Right atrium auricular region (tissue), 2 donors: ENCODE measurements at places on chromosomes 6 and 20. TPM values are rescaled to one million over a fixed set of nuclear protein-coding genes. Genes with fewer than 3 reads are reported as not detected.
A peak's percentile ranks its signal among the peaks of the same experiment; 100 is the strongest.

Gene NMBR
- total RNA-seq = not detected

Gene HMGCLL1
- 0.94 TPM for total RNA-seq

Gene CRISP3
- total RNA-seq = not detected

DNA sequence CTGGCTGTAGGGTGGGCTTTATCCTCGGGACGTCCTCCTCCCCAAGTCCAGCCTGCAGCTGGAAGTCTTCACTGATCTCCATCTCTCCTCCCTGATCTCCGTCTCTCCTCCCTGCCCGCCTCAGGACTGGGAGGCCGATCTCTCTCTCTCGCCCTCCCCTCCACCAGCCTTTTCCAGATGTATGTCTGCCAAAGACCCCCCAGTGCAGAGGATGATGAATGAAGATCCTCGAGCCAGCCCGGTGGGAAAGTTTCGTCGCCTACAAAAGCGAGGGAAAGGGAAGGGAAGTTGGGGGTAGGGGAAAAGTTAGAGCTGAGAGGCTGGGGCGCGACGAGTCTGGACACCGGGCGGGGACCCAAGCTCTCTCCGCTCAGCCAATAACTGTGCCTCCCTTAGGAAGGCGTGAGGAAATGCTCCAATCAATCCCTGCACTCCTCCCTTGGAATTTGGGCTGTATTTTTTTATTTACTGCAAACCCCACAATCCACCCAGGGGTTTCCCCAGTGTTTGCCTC, 595 bp upstream of the SRF start:
- peak; percentile 89 for DNase-seq

GRCh38 chr6:30494291-30494861, 5.1 kb downstream of the HLA-E start:
- DNase-seq = no peak

DNA sequence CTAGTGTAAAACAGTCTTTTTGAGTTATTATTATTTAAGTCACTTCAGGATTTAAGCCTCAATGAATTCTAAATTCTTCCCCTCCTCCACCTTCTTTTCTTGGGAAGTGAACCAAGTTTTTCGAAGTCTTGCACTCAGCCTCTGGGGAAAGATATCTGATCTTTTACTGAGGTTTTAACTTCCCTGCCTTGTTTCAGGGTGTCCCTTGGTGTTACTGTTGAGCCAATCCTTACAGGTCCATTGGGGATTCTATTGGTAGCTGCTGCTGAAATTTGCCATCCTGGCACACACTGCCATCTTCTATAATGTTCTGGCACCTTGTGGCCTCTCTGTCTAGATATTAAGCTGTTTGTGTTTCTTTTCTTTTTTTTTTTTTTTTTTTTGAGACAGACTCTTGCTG, 31.7 kb downstream of the BEND6 start:
- DNase-seq = no peak

GRCh38 chr6:51559059-51559458, 528.4 kb downstream of the PKHD1 start:
- no peak for DNase-seq

- no peak for DNase-seq
Observed at GRCh38 chr20:6178537-6178936, 55.7 kb upstream of the FERMT1 start.

DNA sequence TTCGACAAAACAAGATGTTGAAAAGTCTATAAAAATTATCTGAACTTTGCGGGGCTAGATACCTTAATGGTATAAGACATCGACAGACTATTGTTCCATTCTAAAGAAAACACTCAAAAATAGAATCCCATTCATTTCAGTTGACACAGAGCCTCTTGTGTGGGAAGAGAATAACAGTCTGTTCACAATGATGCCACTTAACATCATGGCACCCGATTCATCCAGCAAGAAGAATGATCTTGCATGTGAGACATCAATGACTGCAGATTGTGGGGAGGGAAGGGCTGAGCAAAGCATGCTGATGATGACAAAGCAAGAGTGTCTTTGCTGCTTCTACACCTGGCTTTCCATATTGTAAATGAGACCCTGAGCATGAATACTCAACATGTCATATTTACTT, 49.7 kb upstream of the ARMH2 start:
- DNase-seq = no peak

- DNase-seq = no peak
Observed at GRCh38 chr6:145904391-145904790, 59.8 kb downstream of the SHPRH start.

DNA sequence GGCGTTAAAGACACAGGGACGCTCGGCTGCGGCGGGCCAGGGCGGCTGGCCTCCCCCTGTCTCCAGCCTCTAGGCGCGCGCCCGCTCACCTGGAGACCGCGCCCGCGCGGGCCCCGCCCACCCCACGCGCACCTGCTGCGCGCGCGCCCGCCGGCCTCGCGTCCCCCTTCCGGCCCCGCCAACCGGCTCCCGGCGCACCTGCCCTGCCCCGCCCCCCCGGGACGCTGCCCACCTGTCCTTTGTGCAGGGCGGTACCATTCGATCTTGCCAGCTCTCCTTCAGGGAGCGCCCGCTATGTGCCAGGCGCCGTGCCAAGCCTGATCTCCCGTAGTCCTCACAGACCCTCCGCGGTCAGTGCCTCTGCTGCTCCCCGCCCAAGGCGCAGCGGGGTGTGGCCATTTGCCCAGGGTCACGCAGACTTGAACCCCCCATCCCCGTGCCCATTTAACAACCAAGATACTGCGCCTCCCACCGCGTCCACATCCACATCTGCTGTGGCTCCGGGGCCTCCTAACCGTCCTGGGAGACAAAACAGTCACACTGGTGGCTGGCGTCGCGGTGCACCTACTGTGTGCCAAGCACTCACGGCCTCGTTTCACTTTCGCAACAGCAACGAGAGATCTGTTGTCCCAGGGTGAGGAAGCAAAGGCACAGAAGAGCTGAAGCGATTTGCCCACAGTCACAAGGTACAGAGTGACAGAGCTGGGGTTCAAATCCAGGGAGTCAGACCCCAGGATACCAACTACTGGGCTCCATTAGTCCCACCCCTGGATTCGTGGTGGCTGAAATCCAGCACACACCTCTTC, 48.1 kb downstream of the NOL4L start:
- no peak for DNase-seq

GRCh38 chr20:43529051-43529450, 21.6 kb downstream of the L3MBTL1 start:
- no peak for DNase-seq

- DNase-seq = no peak
Observed at GRCh38 chr20:50579511-50579910, 69.3 kb downstream of the PTPN1 start.

- no peak for DNase-seq
Observed at GRCh38 chr6:13142611-13143010, 185.7 kb downstream of the TBC1D7 start.

DNA sequence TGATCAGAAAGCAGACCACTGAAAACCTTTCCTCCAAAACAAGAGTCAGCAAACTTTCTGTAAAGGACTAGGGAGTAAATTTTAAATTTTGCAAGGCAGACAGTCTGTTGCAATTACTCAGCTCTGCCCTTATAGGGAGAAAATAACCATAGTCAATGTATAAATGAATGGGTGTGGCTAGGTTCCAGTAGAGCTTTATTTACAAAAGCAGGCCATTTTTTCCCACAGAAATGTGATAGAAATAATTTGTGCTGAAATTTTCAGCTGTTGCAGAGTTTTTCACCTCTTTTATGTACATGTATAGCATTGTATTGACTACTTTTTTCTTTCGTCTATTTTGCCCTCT, 7.7 kb downstream of the AMD1 start:
- DNase-seq = no peak

DNA sequence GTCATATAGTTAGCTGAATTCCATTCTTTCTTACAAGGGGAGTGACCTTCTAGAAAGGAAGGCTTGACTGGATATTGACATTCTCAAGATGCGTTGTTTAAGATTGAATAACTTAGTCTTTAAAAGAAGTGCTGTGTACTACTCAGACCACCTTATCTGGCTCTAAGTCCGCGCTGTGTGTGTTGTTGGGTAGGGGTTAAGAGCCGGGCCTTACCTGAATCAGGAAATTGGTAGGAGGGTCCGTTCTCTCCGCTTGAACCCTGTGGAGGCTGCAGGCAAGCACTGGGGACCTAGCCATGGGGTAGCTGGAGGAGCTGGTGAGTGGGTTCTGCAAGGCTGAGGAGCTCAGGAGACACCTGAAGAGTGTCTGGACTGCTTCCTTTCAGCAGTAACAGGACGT, 9.0 kb upstream of the SCML4 start:
- no peak for DNase-seq

DNA sequence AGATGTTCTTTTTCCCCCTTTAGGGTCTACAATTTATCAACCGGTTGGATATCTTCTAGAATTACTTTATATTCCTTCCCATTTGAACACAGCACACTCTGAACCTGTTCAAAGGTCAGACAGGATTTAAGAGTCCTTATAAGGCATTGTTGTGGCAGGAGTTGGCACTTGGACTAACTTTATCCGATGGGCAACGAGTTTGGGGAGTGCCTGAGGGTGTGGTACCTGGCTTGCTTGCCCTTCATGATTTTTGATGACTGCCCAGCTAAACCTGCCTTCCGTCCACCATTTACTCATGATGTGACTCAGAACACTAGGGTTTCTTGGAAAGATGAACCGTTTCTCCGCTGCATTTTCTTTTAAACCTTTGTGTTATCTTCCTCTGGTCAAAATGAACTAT, 285.2 kb downstream of the FOXC1 start:
- DNase-seq = no peak

- no peak for DNase-seq
Observed at GRCh38 chr6:103107985-103108384, 1714.5 kb downstream of the GRIK2 start.

- DNase-seq = no peak
Observed at GRCh38 chr20:45883100-45883469, 2.1 kb downstream of the ZSWIM1 start.

DNA sequence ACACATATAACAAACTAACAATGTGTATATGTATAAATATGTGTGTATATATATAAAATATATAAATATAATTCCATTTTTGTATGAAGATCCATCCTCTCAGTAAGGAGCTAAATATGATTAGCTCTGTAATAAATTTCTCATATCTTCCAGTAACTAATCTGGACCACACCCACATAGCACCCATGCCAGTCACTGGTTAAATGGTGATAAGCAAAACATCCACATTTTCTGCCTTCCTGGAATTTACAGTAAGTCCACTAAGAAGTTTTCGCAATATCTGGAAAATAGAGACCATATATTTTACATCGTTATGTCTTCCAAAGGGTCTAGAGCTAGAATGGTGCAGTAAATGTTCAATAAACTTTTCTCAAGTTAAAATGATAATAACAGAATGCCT, 151.5 kb upstream of the STMND1 start:
- no peak for DNase-seq

DNA sequence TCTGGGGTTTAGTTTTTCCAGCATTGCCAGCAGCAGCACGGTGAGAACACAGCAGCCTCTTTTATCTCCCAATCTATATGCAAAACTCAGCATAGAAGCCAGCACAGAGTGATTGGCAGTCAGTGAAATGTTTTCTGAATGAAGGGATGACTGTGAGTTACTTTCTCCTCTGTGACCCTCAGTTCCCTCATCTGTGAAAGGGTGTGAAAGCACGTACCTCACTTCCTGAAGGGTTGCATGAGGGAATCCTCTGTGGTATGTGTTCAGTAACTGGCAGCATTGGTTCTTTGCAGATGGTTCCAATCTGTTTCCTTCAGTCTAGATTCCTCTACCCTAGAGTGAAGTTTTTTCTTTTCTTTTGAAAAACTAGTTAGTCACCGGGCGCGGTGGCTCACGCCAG, 40.0 kb downstream of the EFCAB8 start:
- no peak for DNase-seq

DNA sequence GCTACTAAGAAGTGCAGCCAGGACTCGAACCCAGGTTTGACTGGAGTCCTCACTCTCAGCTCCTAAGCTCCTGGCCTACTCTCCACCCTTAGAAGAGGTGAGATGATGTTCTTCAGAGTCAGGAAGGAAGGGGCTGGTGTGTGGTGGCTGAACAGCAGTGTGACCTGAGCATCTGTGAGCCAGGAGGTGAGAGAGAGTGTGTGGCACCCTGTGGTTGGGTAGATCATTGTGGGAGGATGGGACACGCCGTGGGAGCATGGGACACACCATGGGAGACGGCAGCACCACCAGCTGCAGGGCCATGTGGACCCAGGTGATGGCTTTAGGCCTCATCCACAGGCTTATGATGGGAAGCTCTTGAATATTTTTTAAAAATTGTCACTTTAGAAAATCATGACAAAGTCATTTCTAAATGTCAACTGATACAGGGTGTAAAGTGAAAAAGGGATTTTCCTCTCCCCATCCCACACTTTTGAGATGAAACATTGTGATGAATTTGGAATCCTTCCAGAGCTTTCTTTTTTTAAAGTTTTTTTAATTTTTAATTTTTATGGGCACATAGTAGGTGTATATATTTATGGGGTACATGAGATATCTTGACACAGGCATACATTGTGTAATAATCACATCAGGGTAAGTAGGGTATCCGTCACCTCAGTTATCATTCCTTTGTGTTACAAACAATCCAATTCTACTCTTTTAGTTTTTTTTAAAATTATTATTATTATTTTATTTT, 31.6 kb downstream of the SRC start:
- DNase-seq = no peak

DNA sequence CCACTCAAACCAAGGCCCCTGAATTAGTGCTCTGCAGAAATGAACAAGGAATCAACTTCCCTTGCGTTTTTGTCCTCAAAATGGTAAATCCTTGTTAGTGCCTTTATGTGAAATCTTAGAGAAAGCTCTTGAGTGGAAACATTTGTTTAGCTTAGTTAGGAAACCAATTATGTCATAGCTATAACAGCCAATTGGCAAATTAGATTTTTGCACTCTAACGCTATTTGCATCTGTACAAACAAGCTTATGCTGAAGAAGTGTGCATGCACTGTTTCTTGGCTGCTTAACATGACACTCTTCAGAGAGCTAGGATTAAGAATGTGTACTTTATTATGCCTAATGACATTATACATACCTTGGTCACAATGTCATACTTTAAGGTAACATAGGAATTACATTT, 622.6 kb upstream of the SLC35B3 start:
- DNase-seq = no peak

DNA sequence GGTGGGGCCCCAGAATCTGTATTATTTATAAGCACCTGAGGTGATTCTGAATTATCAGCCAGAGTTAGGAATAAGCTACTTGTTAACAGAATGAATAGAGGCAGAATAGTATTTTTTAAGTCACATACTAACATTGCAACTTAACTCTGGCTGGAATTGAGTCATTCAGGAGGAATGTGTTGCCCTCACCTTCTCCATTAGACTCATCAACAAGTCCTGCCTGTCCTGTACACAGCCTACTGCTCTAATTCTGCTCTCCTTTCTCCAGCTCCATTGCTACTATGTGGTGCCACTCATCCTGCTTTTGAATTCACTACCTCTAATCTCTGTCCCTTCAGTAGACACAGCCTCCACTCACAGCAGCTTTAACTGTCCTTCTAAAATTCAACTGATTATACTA, 669.4 kb downstream of the DHX35 start:
- no peak for DNase-seq

GRCh38 chr6:39884696-39885095, 49.6 kb downstream of the MOCS1 start:
- no peak for DNase-seq

GRCh38 chr6:125307964-125308615, 6.3 kb upstream of the HDDC2 start:
- no peak for DNase-seq
